ENCODE measurements at places on chromosomes 6 and 20.
A peak's percentile ranks its signal among the peaks of the same experiment; 100 is the strongest.

DNA sequence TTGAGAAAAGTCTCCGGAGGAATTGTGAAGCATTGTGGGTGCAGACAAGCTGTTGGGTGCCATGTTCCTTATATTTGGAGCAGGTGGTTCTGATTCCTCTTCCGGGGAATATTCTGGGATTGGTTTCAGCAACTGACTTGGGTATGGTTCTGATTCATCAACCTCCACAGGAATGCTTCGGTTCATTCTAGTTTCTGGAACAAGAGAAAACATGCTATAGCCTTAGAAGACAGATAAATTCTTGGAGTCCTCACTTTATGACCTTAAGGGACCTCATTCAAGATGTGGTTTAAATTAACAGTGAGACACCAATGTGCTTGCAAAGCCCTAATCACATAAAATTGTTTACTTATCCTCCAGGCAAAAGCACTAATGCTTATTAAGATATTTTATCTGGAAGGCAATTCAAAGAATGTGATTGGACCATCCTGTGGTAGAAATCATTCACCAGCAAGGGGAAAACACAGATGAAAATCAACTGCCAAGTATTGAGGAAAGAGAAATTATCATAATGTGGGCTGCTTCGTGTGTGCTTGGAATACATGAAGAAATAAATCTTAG, 13.7 kb downstream of the TRAF3IP2 start:
- DNase-seq: no peak

GRCh38 chr6:1496836-1497760, 107.7 kb downstream of the FOXF2 start:
- DNase-seq: no peak

DNA sequence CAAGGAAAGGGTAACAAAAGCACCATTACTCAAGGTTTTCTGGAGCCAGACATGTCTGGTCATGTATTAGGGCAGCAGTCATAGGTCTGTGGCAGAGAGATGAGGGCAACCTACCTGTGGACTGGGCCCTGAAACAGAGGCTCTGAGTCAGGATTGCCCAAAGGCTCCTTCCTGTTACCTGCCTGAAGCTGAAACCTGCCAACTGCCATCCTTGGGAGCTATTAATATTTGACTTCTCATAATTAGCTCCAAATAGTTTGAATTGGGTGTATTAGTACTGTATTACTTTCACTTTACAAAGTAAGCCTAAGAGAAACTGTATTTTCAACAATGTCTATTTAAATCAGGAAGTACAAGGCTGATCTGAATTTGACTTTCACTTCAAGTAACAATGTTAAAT, 72.0 kb upstream of the TBX18 start:
- no peak for DNase-seq

DNA sequence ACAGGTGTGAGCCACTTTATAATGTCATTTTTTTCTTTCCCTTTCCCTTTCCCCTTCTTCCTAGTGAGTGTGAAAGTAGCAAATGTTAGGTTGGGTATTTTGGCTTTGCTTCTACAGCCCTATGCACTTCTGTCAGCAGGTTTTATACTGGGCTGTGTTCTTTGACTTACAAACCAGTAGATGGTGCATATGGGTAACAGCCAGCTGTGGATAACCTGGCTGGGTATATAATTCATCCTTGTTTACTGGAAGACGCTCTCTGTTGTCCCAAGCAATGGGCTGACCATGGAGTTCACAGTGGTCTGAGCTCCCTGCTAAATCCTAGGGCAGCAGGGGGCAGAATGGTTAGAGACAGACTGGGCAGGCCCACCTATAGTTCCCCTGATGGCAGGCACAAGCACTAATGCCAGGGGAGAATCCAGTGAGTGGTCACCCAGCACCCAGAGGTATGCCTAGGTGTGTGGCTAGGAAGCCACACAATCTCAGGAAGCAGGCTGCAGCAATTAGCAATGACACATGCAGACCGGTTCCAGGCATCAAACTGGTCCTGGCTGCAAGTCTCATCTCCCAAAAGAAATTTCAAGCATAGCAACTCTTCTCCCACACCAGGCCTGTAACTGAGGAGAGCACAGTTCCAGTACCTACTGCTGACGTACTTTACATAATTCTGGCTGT, 592.7 kb upstream of the MAN1A1 start:
- no peak for DNase-seq

GRCh38 chr20:61990484-61990883, 75.2 kb downstream of the TAF4 start:
- DNase-seq: no peak

- DNase-seq: no peak
These were observed 159.1 kb downstream of the PKHD1 start for GRCh38 chr6:51928320-51928719.

GRCh38 chr6:105600336-105601260, 197.7 kb upstream of the PREP start:
- no peak for DNase-seq

- DNase-seq: no peak
These were observed 13.9 kb upstream of the SUMO4 start for GRCh38 chr6:149385998-149386646.

DNA sequence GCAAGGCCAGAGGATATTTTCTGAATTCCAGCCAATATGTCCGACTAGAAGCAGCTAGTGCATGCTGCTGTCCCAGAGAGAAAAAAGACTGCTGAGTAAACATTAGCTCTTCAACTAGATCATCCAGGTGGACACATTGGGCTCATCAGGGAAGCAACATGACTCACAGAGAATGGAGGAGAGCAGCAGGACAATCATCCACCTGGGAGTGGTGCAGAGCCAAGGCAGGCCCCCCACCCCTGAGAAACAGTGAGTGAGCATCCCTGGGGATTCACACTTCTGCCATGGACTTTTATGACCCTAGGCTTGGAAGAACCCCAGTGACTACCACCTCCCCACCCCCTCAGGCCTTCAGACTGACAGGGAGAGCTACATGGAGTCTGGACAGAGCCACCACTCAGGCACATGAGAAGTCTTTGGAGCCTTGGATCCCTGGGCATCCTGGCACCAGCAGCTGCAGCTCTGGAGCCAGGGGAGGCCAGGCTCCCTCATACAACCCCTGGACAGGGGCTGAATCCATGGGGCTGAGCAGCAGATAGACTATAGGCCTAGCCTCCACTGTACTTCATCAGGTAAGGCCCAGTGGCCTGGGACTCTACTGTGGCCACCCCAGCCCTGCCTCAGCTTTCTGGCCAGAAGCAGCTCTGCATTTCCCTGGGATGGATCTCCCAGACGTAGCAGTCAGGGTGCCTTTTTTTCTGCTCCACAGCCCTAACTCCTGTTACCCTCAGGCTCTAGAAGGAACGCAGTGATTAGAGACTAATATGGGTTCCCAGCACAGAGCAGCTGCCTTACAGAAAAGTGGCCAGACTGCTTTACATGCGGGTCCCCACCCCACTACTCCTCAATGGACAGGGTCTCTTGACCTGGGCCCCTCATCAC, 82.9 kb upstream of the RNF217 start:
- DNase-seq: no peak

GRCh38 chr20:23602241-23602640, 3.5 kb downstream of the CST9 start:
- DNase-seq: no peak

DNA sequence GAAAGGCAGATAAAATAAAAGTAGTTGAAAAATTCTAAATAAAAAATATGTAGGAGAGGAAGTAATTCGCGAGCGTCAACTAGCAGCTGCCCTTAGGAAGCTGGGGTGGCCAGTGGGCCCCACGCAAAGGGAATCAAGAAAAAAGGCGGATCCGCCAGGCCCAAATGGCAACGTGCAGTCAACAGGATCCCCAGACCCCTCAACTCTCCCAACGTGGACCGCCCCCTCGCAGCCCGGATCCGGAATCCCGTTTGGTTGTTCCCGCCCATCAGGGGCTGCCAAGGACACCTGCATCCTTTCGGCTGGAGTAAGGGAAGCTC, 296 bp downstream of the DZANK1 start:
- DNase-seq: peak; percentile 0
